Sigmoid colon (tissue), 7 donors: ENCODE measurements at places on chromosomes 12 and 14. TPM values are rescaled to one million over a fixed set of nuclear protein-coding genes. Genes with fewer than 3 reads are reported as not detected.

- H3K27ac ChIP-seq = peak overlapping the region; percentile 46
- H3K4me1 ChIP-seq = no peaks in the 10 kb centered on the region
- H3K4me3 ChIP-seq = peak overlapping the region; percentile 37
- no peaks in the 10 kb centered on the region for H3K36me3 ChIP-seq
Observed at GRCh38 chr12:113422886-113423669, 898 bp downstream of the SDSL start.

- no peaks in the 10 kb centered on the region for H3K27me3 ChIP-seq
- no peaks in the 10 kb centered on the region for H3K36me3 ChIP-seq
- no peak for DNase-seq
Observed at GRCh38 chr14:96205978-96206360, 1.3 kb downstream of the BDKRB2 start.

GRCh38 chr14:72716476-72716875, 177.4 kb downstream of the DPF3 start:
- no peak overlapping the region for H3K4me3 ChIP-seq
- no peak overlapping the region for H3K27ac ChIP-seq
- H3K27me3 ChIP-seq = no peaks in the 10 kb centered on the region
- H3K36me3 ChIP-seq = no peaks in the 10 kb centered on the region
- peak; percentile 38 for DNase-seq

DNA sequence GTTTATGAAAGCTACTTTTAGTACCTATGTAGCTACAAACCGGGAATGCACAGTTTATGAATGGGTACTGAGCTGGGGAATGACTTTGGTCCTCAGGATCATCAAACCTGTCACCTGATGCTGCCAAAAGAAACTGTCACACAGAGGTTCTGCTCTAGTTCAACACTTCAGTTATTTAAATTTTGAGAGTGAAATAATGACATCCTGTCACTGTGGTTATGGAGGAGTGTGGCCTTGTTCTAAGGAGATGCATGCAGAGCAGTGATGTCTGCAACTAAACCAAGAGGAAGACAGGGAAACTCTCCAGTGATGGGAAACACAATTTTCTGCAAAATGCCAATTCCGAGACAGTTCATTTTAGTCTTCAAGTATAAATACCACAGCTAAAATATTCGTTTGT, 4.8 kb upstream of the AEBP2 start:
- H3K27ac ChIP-seq = no peak overlapping the region
- no peak overlapping the region for H3K4me3 ChIP-seq
- H3K36me3 ChIP-seq = no peaks in the 10 kb centered on the region

DNA sequence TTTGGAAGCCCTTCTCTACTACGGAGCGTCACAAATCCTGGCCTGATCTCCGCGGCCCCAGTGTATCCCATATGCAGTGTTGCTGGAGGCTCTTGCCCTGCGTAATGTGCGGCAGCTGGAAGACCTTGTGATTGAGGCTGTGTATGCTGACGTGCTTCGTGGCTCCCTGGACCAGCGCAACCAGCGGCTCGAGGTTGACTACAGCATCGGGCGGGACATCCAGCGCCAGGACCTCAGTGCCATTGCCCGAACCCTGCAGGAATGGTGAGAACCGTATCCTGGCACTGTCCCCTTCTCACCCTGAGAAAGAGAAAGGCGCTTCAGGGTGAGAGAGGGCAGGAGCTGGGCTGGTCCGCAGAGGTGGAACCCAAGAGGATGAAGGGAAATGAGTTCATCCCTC, 5.3 kb downstream of the COPS7A start:
- no peaks in the 10 kb centered on the region for H3K27me3 ChIP-seq
- peaks cover 15% of the 10 kb centered on the region for H3K4me1 ChIP-seq
- DNase-seq = no peak
- H3K36me3 ChIP-seq = peaks cover 63% of the 10 kb centered on the region
- H3K4me3 ChIP-seq = no peak overlapping the region

GRCh38 chr14:73816393-73816816, 35.2 kb upstream of the PTGR2 start:
- no peak for DNase-seq
- H3K4me3 ChIP-seq = no peak overlapping the region
- no peaks in the 10 kb centered on the region for H3K36me3 ChIP-seq
- peak overlapping the region; percentile 66 for H3K27ac ChIP-seq

DNA sequence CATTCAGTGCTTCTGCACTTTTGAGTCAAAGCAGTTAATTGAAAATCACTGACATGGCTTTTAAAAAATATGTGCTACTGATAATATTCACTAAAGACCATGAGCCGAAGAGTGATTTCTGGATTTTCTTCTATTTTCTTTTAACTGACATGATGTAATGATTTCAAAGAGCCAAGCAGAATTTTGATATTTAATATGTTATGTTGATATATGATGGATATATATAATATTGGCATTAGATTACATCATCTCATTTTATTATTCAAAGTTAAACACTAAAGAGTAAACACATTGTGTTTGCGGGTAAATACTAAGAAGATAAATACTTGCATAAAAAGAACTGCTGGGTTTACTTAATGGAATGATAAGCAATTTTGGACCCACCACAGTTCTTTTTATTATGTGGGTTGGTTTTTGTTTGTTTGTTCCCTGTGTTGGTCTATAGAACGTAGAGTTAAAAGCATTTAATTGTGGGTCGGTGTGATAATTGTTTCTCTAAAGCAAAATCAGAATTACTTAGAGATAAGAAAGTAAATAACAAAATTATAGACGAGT, 692 bp downstream of the SPIC start:
- H3K4me1 ChIP-seq = no peaks in the 10 kb centered on the region
- H3K27me3 ChIP-seq = no peaks in the 10 kb centered on the region
- no peaks in the 10 kb centered on the region for H3K36me3 ChIP-seq
- DNase-seq = no peak
- no peak overlapping the region for H3K27ac ChIP-seq
- no peak overlapping the region for H3K4me3 ChIP-seq

- no peaks in the 10 kb centered on the region for H3K36me3 ChIP-seq
- H3K4me3 ChIP-seq = no peak overlapping the region
- no peak overlapping the region for H3K27ac ChIP-seq
- H3K27me3 ChIP-seq = no peaks in the 10 kb centered on the region
Observed at GRCh38 chr12:117063162-117063911, 35.9 kb downstream of the TESC start.

DNA sequence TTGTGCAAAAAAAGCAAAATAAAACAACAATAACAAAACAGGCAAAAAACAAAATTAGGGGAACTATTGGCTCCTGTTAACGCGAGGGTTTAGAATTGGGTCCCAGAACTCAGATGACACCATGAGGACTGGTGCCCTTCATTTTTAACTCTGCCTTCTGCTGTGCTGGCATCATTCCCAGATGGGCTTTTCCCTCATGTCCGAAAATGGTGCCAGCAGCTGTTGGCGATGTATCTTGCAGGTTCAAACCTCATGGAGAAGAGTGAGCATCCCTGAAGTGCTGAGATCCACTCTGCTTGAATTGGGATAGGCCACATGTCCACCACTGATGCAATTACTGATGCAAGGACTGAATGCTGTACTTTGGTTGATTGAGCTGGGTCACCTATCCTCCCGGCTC, 61.1 kb downstream of the MYRFL start:
- H3K36me3 ChIP-seq = no peaks in the 10 kb centered on the region
- H3K4me1 ChIP-seq = no peaks in the 10 kb centered on the region
- H3K4me3 ChIP-seq = no peak overlapping the region
- H3K27ac ChIP-seq = no peak overlapping the region

- H3K36me3 ChIP-seq = no peaks in the 10 kb centered on the region
- no peak overlapping the region for H3K4me3 ChIP-seq
- no peaks in the 10 kb centered on the region for H3K4me1 ChIP-seq
Observed at GRCh38 chr14:34475163-34475562, 13.1 kb upstream of the SPTSSA start.

DNA sequence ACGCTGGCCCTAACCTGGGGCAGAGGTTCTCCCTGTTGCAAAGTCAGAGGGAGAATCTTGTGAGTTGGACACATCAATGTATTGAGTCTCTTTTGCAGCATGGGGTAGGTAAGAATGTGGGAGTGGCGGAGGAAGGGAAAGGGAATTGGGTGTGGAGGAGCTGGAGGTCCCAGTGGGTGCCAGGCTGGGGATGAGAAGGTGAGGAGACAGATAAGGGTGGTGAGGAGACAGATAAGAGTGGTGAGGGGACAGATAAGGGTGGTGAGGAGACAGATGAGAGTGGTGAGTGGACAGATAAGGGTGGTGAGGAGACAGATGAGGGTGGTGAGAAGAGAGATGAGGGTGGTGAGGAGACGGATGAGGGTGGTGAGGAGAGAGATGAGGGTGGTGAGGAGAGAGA, 72.9 kb upstream of the SFSWAP start:
- no peak overlapping the region for H3K27ac ChIP-seq
- H3K27me3 ChIP-seq = peaks cover 41% of the 10 kb centered on the region
- no peaks in the 10 kb centered on the region for H3K4me1 ChIP-seq
- no peak overlapping the region for H3K4me3 ChIP-seq

DNA sequence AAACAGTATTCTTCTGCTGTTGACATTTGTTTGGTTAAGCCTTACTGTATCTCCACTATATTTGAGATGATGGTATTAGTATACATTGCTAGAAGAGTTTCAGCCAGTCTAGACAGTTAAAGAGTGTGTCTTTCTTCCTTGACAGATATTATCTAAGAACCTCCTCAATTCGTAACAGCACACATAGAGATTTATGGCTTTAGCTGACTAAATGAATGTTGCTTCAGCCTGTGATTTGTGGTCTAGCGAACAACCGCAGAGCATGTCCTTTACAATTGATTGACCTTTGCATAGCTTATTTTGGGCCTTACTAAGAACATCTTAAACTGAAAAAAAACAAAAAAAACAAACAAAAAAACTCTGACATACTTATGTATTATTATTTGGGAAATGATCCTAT, 122.2 kb downstream of the DAAM1 start:
- H3K27me3 ChIP-seq = no peaks in the 10 kb centered on the region
- no peak for DNase-seq
- peaks cover 94% of the 10 kb centered on the region for H3K4me1 ChIP-seq
- no peaks in the 10 kb centered on the region for H3K36me3 ChIP-seq

- no peaks in the 10 kb centered on the region for H3K4me1 ChIP-seq
- H3K27me3 ChIP-seq = no peaks in the 10 kb centered on the region
- H3K36me3 ChIP-seq = no peaks in the 10 kb centered on the region
- H3K27ac ChIP-seq = peak overlapping the region; percentile 91
Observed at GRCh38 chr12:121628037-121628436, 1.7 kb downstream of the ORAI1 start.

DNA sequence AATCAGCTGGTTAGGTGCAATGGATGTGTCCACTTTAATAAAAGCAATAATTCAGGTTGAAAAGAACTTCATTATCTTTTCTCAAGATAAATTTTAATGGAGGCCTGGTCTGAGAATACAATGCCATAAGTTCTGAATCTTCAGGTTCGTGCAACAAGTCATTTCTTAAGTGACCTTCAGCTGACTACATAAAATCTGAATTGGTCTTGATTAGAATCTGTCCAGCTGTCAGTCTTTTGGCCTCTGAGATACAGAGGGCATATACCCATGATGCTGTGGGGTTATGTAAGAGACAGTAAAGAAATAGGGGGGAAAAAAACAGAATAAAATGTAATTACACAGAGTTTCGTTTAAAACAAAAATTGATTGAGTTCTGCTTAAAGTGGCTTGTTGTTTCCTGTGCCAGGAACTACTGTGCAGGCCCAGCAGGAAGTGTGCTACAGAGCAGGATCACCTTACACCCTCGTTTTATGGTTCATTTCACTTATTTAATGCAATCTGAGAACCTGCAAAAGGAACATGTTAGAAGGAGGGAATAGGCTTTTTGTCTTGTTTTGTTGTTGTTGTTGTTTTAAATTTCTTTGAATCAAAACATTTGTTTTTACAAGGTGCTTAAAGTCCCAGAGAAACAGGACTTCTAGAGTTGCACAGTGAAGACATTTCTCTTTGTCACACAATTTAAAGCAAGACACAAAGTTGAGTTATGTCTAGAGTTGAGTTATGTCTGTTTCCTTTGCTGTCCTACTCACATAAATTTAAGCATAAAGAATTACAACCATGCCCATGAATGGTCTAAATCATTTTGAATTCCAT, 64.2 kb downstream of the LGR5 start:
- H3K4me1 ChIP-seq = no peaks in the 10 kb centered on the region
- no peaks in the 10 kb centered on the region for H3K27me3 ChIP-seq
- no peak for DNase-seq

- H3K4me1 ChIP-seq = no peaks in the 10 kb centered on the region
- no peak overlapping the region for H3K27ac ChIP-seq
Observed at GRCh38 chr14:67889455-67889854, 69.9 kb downstream of the RAD51B start.

DNA sequence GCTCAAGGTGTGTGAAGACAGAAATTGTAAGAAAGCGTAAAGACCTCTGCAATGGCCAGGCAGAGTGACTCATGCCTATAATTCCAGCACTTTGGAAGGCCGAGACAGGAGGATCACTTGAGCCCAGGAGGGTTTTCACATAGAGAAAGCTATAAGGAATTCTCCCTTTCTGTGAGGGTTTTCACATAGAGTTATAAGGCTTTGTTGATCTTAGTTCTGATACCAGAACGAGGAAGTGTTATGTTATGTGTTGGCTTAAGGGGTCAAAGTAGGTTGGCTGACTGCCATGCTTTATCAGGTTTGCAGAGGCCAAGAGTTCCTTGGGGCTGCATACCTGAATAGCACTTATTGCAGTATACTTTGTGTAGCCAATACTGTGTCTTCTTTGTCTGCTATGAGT, 139.1 kb downstream of the ERC1 start:
- no peak overlapping the region for H3K4me3 ChIP-seq
- H3K27ac ChIP-seq = no peak overlapping the region
- no peaks in the 10 kb centered on the region for H3K27me3 ChIP-seq
- no peaks in the 10 kb centered on the region for H3K36me3 ChIP-seq

DNA sequence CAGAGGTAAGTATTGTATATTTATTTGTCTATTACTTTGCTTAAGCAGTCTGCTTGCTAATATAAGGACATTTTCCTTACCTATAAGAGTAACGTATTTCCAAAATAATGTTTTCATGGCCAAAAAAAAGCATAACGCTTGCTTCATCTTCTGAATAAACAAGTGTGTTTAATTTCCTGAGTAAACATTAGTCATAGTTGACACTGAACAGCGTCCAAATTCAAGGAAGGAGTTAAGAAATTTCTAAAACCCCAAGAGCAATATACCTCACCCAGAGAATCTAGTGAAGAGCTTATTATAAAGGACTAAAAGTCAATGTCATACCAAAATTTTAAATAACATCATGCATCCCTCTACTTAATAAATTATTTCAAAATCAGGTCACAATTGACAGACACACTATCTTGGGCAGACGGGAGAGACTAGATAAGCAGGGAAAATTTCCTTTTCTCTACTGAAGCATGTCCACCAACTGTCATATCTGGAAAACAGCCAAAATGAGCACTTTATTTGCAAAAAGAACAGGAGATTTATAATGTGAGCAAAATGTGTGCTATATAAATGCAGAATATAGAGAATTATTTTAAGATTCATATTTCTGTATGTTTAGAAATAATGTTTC, 25.1 kb downstream of the ANKS1B start:
- no peak overlapping the region for H3K27ac ChIP-seq
- H3K27me3 ChIP-seq = no peaks in the 10 kb centered on the region
- no peaks in the 10 kb centered on the region for H3K36me3 ChIP-seq
- no peak overlapping the region for H3K4me3 ChIP-seq
- H3K4me1 ChIP-seq = peaks cover 16% of the 10 kb centered on the region

CD27 gene
- not detected for total RNA-seq

ZC2HC1C gene
- 3.6 TPM for total RNA-seq

STYK1 gene
- total RNA-seq = not detected

SERPINA3 gene
- total RNA-seq = 97.8 TPM

SLC2A14 gene
- 1.4 TPM for total RNA-seq

P2RX2 gene
- 1.4 TPM for total RNA-seq

PTPRQ gene
- 0.33 TPM for total RNA-seq

TEX52 gene
- total RNA-seq = not detected

CATSPERB gene
- total RNA-seq = 6.7 TPM

MGP gene
- total RNA-seq = 984 TPM
